ENCODE measurements at places on chromosomes 4 and X. TPM values are rescaled to one million over a fixed set of nuclear protein-coding genes. Genes with fewer than 3 reads are reported as not detected.

Gene PNPLA4
- 31.1 TPM for total RNA-seq

Gene NDNF
- total RNA-seq: not detected

Gene PHOX2B
- not detected for total RNA-seq

Gene MEPE
- total RNA-seq: not detected

Gene UGT2A1
- total RNA-seq: not detected

Gene SSX1
- not detected for total RNA-seq

Gene FGFBP1
- 31.1 TPM for total RNA-seq

Gene UGT2B10
- total RNA-seq: not detected

Gene FAM120C
- total RNA-seq: 1.8 TPM

Gene AWAT2
- total RNA-seq: not detected

Gene PDE6B
- 0.64 TPM for total RNA-seq

Gene FATE1
- total RNA-seq: not detected

Gene FLNA
- 858 TPM for total RNA-seq

Gene ADGRL3
- total RNA-seq: under 0.01 TPM

Gene RNF128
- total RNA-seq: 32.1 TPM

Gene ZNF711
- 3.1 TPM for total RNA-seq

Gene GPR34
- not detected for total RNA-seq

Gene WAS
- total RNA-seq: not detected

Gene HEPH
- under 0.01 TPM for total RNA-seq

Gene CSN3
- total RNA-seq: not detected

Gene ASB12
- not detected for total RNA-seq

Gene RNF113A
- 13.2 TPM for total RNA-seq

Gene MTCP1
- 1.8 TPM for total RNA-seq

Gene ARAP2
- total RNA-seq: 46.3 TPM

Gene UNC5C
- not detected for total RNA-seq

Gene SPACA5
- total RNA-seq: not detected

Gene MAGIX
- 4.6 TPM for total RNA-seq

Gene PTPN13
- total RNA-seq: 39.0 TPM

Gene MTNR1A
- 0.38 TPM for total RNA-seq

Gene MAPK10
- 3.4 TPM for total RNA-seq

Gene SMR3B
- not detected for total RNA-seq

Gene MAGEA9B
- not detected for total RNA-seq

Gene ANXA10
- 0.79 TPM for total RNA-seq

Gene F9
- total RNA-seq: not detected
